ENCODE measurements at places on chromosomes 7 and 10.

DNA sequence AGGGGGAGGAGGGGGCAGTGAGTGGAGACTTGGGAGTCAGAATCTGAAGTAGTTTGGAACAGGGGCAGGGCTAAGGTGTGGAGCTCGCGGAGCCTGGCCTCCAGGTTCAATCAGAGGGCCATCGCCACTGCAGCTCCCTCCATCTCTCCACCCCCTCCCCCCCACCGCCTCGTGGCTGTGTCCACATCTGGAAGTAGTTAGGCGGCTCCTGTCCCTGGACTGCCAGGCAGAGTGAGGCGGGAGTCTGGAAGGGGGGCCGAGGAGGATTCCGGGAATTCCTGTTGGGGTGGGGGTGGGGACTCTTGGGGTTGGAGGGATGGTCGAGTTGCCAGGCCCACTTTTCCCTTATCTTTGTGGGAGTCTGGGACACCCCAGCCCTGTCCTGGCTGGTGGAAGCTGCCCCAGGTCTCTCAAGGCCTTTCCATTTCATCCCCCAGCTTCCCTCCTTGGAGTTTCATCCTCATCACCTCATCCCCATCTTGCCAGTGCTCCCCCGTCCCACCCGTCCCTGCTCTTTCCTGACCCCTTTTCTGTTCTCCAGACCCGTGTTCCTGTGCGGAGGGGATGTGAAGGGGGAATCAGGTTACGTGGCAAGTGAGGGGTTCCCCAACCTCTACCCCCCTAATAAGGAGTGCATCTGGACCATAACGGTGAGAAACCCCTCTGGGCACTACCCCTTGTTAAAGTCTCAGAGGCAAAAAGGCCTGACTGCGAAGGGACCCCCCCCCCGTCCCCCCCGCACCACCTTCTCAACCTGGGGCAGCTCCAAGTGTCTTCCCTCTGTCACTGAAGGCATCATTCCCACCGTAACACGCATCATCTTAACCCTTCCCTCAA, 944 bp downstream of the PCOLCE start:
- DNase-seq: no peak

GRCh38 chr7:7562736-7563135, 3.9 kb upstream of the MIOS start:
- no peak for DNase-seq

GRCh38 chr10:119526621-119527592, 15.6 kb downstream of the RGS10 start:
- no peak for DNase-seq

- DNase-seq: no peak
Measured at GRCh38 chr7:79968894-79969293, 165.7 kb upstream of the GNAI1 start.

GRCh38 chr7:105098863-105099515, 85.0 kb downstream of the KMT2E start:
- DNase-seq: peak; percentile 70

DNA sequence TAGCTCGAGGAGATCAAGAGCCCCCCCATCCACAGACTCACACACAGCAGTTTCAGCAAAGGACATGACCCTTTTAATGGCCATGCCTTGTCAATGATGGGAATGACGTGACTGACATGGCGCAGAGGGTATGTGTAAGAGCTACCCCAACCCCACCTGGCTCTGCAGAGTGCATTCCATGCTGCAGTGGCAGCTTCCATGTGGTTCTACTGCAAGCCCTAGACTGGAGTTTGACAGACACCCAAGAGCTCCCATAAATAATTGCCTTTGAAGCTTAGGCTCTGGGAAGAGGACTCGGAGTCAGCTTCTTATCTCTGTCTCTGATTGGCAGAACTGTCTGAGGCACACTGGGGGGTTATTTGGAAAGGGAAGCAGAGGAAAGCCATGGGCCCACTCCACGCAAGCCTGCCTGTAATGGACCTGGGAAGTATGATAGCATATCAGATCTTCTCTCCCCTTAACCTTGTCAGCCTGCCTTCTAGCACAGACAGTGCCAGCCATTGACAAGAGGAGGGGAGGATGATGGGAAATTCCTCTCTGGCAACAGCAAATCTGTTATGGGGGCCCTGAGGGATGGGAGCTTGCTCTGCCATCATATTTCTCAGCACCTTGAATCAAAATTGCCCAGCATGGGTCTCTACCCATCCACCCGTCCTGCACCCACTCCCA, 478.5 kb upstream of the PODXL start:
- DNase-seq: no peak

GRCh38 chr10:33862536-33863105, 528.2 kb upstream of the NRP1 start:
- no peak for DNase-seq

DNA sequence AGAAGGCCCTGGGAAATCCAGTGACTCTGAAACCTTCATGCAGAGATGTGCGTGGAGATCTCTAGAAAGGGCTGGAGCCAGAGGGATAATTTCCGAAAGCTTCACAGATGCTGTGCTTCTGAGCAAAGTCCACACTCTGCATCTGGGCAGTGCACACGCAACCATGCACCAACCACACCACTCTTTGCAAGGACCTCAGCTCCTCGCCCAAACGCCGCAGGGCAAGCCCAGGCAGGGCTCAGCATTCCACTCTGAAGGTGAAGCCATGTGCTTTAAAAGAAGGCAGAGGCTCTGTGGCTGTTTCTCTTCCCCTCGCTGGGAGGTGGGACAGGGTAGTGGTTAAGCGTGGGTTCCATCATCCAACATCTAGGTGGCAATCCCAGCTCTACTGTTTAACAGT, 48.4 kb downstream of the ASB13 start:
- DNase-seq: no peak

DNA sequence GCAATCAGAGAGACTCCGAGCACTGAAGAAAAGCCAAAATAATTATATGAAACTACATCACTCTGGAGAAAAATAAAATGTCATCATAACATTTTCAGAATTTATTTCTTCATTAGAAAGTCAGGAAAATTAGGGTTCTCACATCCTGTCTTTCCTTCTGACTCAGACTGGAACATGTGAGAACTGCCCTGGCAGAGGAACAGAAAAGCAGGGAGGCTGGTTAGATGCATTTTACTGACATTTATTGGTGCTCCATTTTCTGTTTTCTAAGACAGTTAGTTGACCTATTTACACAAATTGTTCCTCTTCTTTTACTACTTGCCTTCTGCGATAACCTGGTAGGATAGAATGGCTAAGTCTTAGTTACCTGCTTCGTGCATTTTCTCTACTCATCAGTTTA, 58.6 kb upstream of the ANK3 start:
- no peak for DNase-seq

GRCh38 chr10:11232222-11232961, 214.7 kb downstream of the CELF2 start:
- peak; percentile 71 for DNase-seq

DNA sequence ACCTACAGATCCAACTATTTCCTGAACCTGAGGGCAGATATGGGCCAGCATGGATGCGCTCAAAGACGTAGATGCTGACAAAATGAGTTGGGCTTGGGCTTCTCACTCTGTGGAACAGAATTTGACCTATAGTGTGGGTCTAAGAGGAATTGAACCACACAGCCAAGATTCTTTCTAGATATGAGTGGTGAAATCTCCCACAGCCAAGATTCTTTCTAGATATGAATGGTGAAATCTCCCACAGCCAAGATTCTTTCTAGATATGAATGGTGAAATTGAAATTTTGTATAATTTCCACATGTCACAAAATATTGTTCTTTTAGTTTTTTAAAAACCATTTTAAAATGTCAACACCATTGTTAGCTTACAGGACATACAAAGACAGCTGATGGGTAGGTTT, 215.4 kb upstream of the LRGUK start:
- peak; percentile 55 for DNase-seq

DNA sequence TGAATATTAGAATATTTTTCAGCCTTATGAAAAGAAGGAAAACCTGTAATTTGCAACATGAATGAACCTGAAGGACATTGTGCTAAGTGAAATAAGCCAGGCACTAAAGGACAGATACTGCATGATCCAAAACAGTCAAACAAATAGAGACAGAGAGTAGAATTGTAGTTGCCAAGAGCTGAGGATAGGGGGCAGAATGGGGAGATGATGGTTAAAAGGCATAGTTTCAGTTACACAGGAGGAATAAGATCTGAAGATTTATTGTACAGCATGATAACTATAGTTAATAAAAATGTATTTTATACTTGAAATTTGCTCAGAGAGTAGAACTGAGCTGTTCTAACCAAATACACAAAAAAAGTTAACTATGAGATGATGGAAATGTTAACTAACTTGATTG, 149.0 kb upstream of the TMEM106B start:
- DNase-seq: no peak

GRCh38 chr10:52172581-52172980, 141.5 kb upstream of the DKK1 start:
- DNase-seq: no peak

DNA sequence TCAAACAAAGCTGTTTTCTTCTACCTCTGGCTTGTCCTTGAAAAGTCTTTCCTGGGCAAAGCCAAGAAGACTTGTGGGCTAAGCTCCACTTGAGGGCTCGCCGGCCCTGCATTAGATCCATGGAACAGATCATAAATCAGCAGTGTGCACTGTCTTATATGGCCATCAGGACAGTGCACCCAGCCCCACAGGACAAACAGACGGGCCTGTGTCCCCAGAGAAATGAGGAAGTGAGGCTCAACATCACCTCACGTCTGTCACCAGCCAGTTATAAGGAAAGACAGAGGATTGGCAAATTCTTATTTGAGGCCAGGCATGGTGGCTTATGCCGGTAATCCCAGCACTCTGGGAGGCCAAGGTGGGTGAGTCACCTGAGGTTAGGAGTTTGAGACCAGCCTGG, 12.3 kb upstream of the IFT22 start:
- DNase-seq: no peak

DNA sequence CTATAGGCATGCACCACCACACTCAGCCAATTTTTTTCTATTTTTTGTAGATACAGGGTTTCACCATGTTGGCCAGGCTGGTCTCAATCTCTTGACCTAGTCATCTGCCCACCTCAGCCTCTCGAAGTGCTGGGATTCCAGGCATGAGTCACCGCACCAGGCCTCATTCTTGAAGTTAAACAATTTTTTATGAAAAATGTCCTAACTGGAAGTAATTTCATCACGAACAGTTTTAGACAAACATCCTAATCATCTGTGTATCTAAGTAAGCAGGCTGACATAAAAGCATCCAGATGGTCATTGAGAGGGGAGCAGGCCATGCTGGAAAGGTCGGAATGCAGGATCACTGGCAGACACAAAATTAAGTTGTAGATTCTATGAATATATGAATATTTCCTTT, 269.1 kb downstream of the ZMYND11 start:
- no peak for DNase-seq

GRCh38 chr7:65924193-65924592, 51.3 kb downstream of the VKORC1L1 start:
- DNase-seq: no peak

DNA sequence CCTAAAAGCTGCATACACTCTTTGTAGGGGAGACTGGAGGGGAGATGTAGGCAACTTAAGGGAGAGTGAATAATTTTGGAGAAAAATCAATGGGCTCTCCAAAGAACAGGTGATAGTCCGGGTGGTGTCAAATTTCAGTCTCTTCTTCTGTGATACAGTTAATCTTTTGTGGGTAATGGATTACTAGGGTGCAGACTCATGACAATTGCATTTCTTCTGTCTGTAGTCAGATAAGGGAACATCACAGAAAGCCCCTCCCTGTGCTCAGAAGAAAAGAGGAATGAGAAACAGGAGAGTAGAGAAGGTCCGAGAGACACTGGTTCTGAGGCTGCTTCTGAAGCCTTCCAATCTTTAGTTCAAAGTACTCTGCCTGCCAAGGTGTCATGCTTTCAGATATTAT, 1140.7 kb upstream of the LRRN3 start:
- DNase-seq: no peak

DNA sequence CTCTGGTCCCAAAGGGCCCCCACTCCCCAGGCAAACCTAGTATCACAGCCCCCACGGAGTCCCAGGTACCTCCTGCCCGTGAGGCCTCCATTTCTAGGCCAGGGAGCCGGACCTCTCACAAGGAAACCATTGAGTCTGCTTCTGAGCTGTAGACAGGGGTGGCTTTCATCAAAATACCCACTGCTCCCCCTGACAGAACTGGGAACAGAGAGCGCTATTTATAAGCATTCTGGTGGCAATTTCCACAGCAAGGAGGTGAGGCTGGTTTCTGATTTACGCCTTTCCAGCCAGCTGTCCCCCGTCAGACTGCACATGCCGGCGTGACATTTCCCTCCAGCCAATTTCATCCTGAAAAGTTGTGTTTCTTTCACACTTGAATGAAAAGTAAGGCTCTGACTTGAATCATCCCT, 407.5 kb upstream of the PRKCQ start:
- no peak for DNase-seq

DNA sequence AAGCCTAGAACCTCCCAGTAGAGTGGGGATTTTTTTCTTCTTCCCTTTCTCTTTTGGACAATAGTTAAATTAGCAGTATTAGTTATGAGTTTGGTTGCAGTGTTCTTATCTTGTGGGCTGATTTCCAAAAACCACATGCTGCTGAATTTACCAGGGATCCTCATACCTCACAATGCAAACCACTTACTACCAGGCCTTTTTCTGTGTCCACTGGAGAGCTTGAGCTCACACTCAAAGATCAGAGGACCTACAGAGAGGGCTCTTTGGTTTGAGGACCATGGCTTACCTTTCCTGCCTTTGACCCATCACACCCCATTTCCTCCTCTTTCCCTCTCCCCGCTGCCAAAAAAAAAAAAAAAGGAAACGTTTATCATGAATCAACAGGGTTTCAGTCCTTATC, 5.4 kb downstream of the OPN1SW start:
- no peak for DNase-seq

DNA sequence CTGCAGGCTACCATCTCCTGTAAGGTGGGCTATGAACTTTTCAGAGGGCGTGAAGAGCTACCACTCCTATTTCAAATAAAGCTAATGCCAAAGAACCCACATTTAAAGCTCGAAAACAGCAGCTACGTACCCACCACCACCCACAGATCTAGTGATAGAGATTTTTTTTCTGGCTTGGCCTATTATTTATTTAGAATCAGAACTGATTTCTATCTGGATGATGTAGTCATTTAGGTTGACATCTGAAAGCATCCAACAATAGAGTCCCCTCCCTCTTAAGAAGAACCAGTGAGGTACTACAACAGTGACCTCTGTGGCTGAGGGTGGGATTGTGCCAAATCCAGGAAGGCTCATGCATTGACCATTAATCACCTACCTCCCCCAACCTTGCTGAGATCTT, 113.8 kb upstream of the ADO start:
- no peak for DNase-seq

- DNase-seq: no peak
Measured at GRCh38 chr10:55174419-55174818, 373.4 kb upstream of the PCDH15 start.

- DNase-seq: no peak
Measured at GRCh38 chr10:100319707-100320402, 10.2 kb downstream of the PKD2L1 start.

GRCh38 chr7:135166338-135166990, 4.0 kb downstream of the CYREN start:
- no peak for DNase-seq

- no peak for DNase-seq
Measured at GRCh38 chr7:86995052-86995725, 64.3 kb downstream of the ELAPOR2 start.

- no peak for DNase-seq
Measured at GRCh38 chr10:121511943-121512342, 86.3 kb downstream of the FGFR2 start.

- DNase-seq: no peak
Measured at GRCh38 chr7:142528608-142529408, 220.5 kb upstream of the PRSS1 start.

All from activated CD4-positive, alpha-beta T cell treated with anti-CD3 and anti-CD28 coated beads, Interleukin-2, amount 50 U/mL, for 16 hours (primary cell).